ENCODE measurements at places on chromosomes 5 and 9.

- no peak for DNase-seq
Measured at GRCh38 chr5:131142970-131143617, 22.0 kb downstream of the HINT1 start.

DNA sequence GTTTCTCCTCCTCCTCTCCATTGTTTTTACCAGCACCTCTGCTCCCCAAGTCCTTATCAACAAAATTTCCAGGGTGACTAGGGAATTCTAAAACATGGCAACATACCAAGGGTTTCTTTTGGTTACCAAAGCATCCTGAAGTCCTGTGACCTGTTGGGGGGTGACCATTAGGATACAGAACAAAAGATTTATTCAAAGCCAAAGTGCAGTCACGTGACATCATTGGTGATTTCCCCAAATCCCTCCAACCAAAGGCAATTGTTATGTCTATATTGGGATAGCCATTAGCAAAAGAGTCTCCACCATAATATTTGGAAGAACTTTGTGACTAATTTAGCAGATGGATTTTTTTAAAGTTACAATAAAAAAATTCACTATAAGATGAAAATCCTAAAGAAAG, 168.4 kb downstream of the TRPM6 start:
- no peak for DNase-seq

GRCh38 chr5:42467981-42468524, 44.8 kb downstream of the GHR start:
- DNase-seq, result no peak

DNA sequence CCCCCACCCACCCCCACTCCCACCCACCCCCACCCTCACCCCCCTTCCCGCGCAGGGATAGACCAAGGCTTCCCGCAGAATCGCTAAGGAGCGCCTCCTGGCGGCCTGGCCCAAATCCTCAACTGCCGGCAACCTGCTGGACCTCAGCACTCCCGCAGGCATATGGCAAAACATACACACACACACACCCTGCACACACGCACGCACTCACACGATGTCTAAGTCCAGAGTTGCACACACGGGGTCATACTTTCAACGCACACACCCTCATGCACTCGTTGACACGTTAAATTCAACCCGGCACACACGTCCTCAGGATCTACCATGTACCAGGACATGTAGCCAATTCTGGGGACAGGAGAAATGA, 1.7 kb downstream of the CPLX2 start:
- no peak for DNase-seq

- no peak for DNase-seq
Measured at GRCh38 chr9:2765250-2765880, 48.1 kb downstream of the KCNV2 start.

DNA sequence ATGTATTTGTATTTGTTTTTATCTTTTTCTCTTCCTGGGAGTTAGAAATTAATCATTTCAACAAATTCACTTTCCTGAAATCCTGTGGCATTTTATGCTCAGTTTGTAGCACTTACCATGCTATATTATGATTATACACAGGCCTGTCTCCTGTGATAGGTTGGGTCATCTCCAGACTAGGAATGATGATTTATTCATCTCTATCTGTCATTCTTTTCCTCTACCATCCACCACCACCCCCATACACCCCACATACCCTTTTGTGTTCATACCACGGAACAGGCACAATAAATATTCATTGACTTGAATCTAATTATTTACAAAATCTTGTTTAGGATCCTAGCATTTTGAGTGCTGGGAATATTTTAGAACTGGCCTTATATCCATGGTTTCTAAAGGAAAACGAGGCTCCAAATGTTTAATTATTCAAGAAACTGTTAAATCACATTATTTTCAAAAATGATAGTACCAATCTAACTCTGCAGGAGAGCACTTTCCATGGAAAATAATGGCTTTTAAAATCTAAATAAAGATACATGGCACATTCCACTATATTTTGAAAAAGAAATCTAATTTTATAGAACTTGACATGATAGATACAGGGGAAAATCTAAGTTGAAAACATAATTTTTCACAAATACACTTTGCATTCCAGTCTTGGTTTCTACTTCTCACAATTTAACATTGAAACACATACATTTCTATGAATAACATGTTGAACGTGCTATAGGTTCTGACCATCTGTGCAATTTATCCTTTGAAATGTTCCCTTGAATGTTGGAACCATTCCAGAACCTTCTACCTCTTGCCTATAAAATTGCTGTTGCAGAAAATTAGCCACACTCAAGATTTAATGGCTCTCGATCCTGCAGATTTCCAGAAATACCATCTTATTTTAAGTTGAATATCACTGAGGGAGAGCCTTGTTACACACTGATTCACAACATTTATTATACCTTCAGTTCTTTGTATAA, 89.3 kb downstream of the STARD4 start:
- DNase-seq, result no peak

DNA sequence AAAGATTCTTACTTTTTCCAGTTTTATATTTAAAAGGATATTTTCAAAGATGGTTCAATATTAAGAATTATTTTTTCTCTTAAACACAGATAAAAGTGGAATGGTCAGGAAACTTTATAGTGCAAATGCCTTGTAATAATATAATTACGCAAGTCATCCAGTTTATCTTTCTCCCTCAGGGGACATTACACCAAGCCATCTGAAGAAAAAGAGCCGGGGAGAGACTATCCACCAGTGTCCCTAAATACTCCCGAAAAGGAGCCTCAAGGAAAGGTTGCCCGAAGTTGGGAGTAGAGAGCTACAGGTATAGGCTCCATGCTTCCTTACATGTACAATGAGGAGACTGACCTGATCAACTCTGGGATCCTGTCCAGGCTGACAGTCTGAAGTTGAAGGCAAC, 101.1 kb downstream of the SERINC5 start:
- no peak for DNase-seq
